ENCODE measurements at places on chromosomes 1 and 21.

GRCh38 chr1:6507037-6507428, 15.6 kb upstream of the PLEKHG5 start:
- DNase-seq: no peak

DNA sequence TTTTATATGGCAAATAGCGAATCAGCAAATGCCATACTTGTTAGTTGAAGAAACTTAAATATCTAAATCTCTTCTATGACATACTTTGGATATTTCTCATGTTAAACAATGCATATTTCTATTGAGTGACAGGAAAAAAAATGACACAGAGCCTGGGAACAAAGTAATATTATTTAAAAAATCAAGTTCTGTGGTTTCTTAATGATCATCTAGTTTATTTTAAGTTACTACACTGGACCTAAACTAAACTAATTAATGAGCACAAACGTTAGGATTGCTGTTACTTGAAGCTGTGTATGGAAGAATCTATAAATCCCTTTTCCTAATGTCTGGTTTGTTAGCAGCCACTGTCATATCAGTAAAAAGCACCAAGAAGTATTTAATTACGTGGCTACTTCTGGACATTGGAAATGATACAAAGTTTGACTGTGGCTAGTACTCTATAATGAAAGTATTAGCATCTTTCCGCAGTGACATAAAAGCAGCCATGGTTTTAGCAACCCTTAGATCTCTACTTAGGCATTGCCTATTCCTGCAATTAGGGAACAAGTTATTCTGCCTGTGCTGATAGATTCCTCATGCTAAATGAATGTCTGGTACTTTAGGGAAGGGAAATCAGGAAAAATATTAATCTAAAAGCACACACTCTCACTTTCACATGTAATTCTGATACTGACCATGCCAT, 981.7 kb upstream of the B3GALT2 start:
- DNase-seq: no peak

GRCh38 chr1:229031481-229032341, 239.2 kb upstream of the RAB4A start:
- no peak for DNase-seq

DNA sequence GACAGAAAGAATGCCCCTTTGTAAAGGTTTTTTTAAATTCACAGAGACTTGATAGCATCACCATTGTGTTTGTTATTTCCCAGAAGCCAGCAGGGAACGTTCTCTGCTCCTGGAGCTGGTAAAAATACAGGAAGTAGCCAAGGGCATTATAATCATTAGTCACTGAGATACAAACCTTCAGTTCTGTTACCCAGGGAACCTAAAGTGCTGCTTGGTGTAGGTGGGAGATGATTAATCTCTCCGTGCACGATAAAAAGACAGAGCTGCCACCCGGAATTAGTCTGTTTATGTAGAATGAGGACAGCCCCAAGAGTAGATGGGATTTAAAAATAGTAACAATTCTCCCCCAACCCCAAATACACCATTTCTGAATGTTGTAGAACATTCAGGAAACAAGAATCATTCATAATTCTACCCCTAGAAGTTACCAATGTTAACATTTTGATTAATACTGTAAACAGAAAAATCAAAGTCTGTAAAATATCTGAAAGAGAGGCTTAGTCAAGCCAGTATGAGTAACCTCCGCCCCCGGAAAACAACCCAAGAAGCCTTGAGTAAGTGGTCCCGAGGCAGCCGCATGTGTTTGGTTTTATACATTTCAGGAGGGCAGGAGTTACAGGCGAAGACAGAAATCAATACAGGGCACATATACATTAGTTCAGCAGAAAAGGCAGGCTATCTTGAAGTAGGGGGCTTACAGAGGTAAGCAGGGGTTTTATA, 45.3 kb upstream of the CTBS start:
- DNase-seq: no peak

DNA sequence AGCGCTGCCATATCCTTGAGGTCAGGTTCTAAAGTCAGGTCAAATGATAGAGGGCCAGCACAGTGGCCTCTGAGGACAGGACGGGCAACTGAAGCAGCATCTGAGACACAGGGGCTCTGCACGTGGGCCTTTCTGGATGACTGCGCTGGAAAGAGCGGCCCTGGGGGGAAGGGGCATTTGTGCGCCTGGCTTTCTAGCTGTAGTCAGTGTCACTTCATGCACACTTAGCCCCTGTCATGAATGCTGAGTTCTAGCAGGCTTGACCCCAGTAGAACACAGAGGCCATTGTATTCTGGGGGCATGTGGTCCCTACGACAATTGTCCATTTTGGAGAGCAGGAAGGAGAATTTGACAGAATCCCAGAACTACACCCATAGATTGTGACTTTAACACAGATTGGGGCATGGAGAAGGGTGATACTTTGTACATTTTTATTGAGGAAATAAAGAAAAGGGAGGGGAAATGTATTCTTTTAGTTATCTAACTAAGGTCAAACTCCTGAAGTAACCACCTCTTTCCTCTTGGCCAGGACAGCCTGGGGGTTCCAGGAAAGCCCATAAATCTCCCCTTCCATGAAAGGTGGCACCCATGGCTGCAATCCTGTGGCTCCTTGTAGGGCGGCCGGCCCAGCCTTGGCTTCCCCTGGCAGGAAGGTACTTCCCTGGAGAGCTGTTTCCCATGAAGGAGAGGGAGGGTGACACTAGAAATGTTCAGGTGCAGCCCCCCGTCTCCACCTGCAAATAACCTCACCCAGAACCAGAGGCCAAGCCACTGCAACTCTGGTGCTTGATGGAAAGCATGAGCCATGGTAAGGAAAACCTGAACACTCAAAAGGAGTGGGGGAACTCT, 34.4 kb downstream of the NTPCR start:
- no peak for DNase-seq

- DNase-seq: no peak
Measured at GRCh38 chr1:85568660-85569059, 11.9 kb upstream of the CCN1 start.
